ENCODE measurements at places on chromosomes 3 and 15.

GRCh38 chr3:152402695-152403451, 134.1 kb downstream of the MBNL1 start:
- no peak for DNase-seq

DNA sequence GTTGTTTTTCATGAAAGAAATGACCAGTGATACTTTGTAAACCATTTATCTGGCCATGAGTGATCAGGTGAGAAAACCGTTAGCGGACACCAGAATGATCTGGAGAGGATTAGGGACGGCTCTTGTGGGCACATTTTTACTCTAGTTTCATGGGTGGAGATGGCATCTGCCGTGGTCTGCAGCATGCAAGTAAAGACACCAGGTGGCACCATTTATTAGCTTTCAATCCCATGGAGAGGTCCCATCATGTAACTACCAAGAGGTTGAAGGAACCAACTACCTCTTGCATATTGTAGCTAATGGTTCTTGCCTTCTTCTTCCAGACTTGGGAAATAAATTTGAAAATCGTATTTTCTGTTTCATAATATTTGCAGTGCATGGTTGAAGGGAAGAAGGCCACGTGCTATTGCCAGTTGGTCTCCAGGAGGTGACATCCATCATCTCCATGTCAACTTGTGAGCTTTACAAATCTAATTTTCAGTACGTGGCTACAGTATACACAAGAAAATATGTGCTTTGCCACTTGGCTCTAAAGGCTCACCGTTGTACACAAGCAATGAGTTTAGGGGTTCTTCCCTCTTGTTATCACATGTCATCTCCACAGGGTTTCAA, 1.5 kb upstream of the MAPKBP1 start:
- peak; percentile 51 for DNase-seq

GRCh38 chr3:33322412-33322811, 45.2 kb downstream of the FBXL2 start:
- no peak for DNase-seq

DNA sequence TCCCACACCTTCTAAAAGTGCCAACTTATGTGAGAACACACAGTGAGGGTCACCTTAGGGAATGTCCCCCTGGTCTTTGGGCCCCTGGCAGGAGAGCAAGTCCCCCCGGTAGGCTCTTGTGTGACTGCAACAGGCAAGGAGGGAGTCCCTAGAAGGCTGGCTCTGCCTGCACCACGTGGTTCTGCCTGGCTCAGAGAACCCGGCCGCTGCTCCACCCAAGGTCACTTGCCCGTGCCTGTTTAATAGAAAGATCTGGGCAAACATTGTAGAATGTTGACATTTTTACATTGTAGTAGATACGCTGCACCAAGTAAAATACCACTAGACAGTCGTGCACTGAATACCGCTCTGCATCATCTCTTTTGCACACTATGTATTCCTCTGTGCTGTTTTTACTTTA, 21.9 kb downstream of the GABRA5 start:
- DNase-seq, result no peak

GRCh38 chr3:187072511-187072910, 66.8 kb downstream of the RPL39L start:
- DNase-seq, result no peak

GRCh38 chr15:48385031-48385830, 54.0 kb downstream of the DUT start:
- DNase-seq, result peak; percentile 99

DNA sequence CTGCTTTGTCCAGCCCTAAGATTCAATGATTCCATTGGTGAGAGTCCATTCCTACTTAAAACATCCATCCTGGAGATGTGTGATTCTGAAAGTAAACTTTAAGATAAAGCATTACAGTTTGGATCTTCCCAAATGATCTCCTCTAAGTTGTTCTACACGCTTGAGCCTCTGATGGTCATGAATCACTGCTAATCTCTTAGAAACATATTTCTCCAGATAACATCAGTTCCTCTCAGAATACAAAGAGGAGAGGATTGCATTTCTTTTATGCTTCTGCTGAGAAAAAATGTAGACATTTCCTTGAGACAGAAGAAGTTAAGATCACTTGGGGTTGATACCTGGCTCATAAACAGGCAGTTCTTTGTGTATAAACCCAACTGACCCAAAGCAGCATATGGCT, 281.2 kb upstream of the DPH6 start:
- DNase-seq, result no peak

- no peak for DNase-seq
These were observed 24.9 kb downstream of the LARS2 start for GRCh38 chr3:45413172-45413765.

- DNase-seq, result no peak
These were observed 15.9 kb downstream of the ABTB1 start for GRCh38 chr3:127688416-127689265.

- DNase-seq, result no peak
These were observed 294.8 kb upstream of the NR2E3 start for GRCh38 chr15:71515375-71516186.
